PC-3 (cell line): ENCODE measurements at places on chromosomes 2 and 18.
A peak's percentile ranks its signal among the peaks of the same experiment; 100 is the strongest.

DNA sequence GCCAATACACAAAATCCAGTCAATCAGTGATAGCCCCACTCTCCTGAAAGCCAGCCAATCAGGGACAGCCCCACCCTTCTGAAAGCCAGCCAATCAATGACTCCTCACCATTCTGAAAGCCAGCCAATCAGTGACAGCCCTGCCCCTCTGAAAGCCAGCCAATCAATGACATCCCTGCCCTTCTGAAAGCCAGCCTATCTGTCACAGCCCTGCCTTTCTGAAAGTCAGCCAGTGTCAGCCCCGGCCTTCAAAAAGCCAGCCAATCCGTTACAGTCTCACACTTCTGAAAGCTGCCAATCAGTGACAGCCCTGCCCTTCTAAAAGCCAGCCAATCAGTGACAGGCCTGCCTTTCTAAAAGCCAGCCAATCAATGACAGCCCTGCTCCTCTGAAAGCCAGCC, 95.9 kb upstream of the HDAC4 start:
- peak; percentile 3 for DNase-seq

DNA sequence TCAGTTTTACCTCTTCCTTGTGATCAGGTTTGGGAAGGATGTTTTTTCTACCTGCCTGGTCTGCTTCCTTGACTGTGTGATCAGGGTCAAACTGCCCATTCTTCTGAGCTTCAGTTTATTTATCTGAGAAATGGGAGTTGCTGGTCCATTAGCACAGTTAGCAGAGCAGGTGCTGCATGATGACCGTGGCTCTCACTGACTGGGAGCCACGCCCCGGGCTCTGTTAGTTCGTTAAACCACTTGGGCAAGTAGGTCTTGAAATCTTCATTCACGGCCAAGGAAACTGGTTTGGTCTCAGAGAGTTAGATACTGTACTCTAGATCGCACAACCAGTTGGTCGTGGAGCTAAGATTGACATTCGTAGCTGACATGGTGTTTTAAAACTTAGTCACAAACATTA, 41.7 kb downstream of the INPP5D start:
- no peak for DNase-seq

- peak; percentile 14 for DNase-seq
Observed at GRCh38 chr2:150911766-150912280, 349.8 kb downstream of the RBM43 start.

DNA sequence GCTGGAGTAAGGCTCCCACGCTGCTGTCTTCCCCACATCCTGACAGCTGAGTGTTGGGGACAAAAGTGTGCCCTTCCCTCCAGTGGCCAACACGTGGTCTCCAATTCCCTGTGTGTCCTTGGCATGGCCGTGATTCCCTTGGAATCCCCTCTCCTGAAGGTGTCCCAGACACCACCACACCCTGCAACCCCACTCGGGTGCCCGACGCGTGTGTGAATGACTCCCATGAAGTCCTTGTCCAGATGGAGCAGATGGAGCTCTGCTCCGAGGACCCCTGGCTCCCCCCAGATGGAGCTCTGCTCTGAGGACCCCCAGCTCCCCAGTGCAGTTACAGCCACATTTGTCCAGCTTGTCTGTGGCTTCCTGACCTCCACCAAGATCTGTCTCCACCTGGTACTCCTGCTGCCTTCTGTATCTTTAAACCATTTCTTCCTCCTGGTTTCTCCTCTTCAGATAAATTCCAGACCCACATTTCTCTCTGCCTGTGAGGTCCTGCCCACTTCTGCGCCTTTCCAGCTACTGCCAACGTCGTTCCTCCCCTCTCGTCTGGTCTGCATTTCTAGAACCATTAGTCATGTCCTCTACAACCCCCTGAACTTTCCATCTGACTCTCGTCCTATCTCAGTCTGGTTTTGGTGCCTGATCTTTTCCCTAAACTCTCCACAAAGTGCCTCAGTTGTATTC, 86.8 kb upstream of the PXDN start:
- DNase-seq = no peak

GRCh38 chr2:8682719-8683667, 1.1 kb downstream of the ID2 start:
- peak; percentile 52 for DNase-seq

DNA sequence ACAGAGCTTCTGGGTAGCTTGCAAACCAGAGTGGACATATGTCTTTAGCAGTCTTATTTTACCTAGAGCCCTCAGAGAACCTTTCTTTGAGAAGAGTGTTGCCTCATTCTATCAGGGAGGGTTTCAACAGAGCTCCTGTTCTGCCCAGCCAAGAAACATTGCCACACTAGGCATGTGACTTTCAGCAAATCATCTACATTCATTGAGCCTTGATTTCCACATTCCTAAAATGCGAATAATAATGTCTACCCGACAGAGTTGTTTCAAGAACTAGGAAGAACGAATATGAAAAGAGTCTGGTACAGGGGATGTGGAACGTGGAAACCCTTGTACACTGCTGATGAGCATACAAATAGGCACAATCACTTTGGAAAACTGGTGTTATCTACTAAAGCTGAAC, 7.8 kb upstream of the PRKAG3 start:
- no peak for DNase-seq

DNA sequence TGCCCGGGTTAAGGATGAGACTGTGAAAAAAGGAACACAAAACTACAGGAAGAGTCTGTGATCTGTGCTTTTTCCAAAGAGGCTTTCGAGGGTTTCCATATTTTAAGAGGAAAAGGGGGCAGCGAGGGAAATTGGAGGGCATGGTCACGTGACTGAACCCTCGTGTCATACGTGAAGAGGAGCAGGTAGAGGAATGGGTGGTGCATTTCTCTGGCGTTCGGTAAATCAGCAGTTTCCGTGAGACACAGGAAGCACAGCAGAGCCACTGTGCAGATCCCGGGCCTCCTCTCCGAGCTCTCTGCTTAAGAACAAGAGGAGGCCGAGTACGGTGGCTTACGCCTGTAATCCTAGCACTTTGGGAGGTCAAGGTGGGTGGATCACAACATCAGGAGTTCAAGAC, 219.7 kb downstream of the NDUFA10 start:
- no peak for DNase-seq

DNA sequence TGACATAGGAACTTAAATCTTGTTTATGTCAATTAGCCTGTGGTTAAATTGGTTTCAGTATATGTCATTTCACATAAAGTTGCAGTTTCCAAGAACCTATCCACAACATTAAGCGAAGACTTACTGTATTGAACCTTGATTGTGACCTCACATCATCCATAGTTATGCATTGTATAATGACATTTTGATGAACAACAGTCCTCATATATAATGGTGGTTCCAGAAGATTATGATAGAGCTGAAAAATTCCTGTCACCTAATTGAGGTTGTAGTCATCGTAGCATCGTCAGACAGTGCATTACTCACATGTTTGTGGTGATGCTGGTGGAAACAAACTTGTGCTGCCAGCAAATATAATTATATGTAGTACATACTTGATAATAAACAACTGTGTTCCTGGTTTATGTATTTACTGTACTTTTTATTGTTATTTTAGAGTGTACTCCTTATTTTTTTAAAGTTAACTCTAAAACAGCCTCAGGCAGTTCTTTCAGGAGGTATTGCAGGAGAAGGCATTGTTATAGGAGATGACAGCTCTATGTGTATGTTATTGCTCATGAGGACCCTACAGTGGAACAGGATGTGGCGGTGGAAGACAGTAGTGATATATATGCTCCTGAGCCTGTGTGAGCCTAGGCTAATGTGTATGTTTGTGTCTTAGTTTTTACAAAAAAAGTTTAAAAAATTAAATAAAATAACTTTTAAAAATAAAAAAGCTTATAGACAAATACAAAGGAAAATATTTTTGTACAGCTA, 56.6 kb downstream of the UBE2E3 start:
- peak; percentile 87 for DNase-seq

- no peak for DNase-seq
Observed at GRCh38 chr2:125543968-125544514, 1111.9 kb upstream of the GYPC start.

DNA sequence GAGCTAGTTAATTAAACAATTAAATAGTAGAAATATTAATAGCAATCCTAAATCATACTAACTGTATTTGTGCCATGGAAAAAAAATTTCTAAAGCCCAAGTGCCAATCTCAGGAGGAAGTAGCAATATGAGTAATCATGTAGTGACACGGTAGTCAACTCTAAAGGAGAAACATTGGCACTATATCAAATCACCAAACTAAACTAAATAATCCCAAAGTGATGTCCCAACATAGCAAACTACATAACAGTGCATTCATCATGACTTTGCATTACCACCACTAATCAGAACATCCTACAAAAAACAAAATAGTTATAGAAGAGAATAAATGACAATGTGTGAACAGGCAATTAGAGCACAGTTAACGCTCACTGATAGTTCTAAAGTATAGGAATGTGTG, 195.1 kb downstream of the EXOC6B start:
- DNase-seq = peak; percentile 39

GRCh38 chr18:67613731-67614130, 97.2 kb upstream of the DSEL start:
- DNase-seq = no peak

- no peak for DNase-seq
Observed at GRCh38 chr2:26396734-26397298, 4.9 kb upstream of the DRC1 start.
